ENCODE measurements at places on chromosomes 3 and 15. TPM values are rescaled to one million over a fixed set of nuclear protein-coding genes. Genes with fewer than 3 reads are reported as not detected.

The RIOX2 gene
- total RNA-seq, result 17.6 TPM

The CHCHD6 gene
- 9.3 TPM for total RNA-seq

The HYAL1 gene
- total RNA-seq, result 9.0 TPM

The GLDN gene
- 8.6 TPM for total RNA-seq

The COPG1 gene
- 285 TPM for total RNA-seq

The CPNE9 gene
- not detected for total RNA-seq

The CELSR3 gene
- total RNA-seq, result 2.0 TPM

DNA sequence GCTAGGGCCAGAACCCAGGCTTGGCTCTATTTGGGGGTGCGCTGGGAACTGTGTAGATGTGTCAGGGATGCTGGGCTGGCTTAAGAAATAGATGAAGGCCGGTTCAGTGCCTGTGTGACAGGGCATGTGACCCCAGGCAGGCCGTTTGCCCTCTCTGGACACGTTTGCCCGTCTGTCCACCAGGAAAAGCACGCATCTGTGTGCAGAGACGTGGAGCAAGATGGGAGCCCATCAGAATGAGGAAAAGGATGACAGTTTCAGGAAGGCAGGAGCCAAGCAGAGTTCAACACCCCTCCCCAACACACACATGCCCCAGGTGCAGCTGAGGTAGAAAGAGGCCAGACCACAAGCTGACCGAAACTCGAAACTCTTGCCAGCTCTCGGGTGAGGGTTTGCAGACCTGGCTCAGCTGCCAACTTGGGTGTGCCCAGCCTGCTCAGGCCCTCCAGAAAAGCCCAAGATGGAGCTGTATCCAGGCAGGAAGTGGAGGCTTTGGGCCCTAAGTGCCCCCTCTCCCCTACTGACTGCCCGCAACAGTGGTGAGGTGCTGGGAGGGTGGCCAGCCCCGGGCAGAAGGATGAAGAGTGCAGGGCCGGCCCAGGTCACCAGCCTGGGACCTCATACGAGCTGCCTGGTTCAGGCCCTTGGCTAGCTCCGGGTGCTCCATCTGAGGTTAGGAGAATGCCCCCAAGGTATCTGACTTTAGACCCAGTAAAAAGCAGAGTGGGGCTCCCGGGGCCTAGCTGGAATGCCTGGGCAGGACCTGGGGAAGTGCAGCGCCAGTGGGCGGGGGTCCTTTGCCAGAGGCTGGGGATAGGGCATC is 10.2 kb upstream of the MESP1 start:
- no peak for DNase-seq

GRCh38 chr3:187327845-187328244 is 36.3 kb upstream of the MASP1 start:
- DNase-seq, result no peak

DNA sequence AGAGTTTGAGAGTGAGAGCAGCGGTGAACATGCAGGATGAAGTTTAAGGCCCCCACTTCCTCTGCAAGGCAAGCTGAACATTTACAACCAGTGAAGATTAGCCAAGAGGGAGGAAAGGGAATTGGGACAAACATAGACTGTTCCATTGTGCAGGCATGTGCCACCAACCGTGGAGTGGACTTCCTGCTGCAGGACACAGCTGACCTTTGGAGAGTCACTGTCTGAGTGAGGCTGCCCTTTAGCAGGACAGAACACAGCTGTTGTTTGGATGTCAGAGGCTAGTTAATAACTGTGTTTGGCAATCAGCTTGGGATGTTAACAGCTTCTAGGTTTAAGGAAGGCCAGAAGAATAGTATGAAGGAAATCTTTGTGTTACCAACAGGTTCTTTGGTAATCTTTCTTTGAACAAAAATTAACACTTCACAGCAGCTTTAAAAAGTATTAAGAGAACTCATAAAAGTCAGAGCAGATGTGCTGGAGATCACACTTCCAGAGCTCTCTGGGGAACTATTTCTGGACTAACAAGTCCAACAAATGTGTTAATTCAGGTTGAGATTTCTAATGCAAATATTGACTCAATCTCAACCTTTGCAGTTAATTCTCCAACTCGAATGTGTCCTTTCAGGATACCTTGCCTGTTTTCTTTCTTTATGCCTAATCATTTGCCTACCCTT is 31.4 kb downstream of the CTDSPL start:
- DNase-seq, result no peak

GRCh38 chr3:104805508-104805907 is 561.2 kb upstream of the ALCAM start:
- DNase-seq, result no peak

GRCh38 chr3:73389117-73389813 is 235.5 kb downstream of the PDZRN3 start:
- DNase-seq, result no peak

- no peak for DNase-seq
These were observed 415.5 kb upstream of the TPRG1 start for GRCh38 chr3:188756241-188756640.

- DNase-seq, result no peak
These were observed 154.4 kb downstream of the EBLN2 start for GRCh38 chr3:73215901-73216300.

- DNase-seq, result no peak
These were observed 563.5 kb downstream of the PDCD6IP start for GRCh38 chr3:34361921-34362320.

GRCh38 chr15:80849308-80849707 is 70.1 kb downstream of the CEMIP start:
- no peak for DNase-seq

- DNase-seq, result peak; percentile 20
These were observed 43.3 kb downstream of the RBMS3 start for GRCh38 chr3:29324180-29324651.

- DNase-seq, result no peak
These were observed 53.4 kb downstream of the NUDT16 start for GRCh38 chr3:131435000-131435399.

GRCh38 chr3:159451067-159451466 is 537.6 kb upstream of the IL12A start:
- no peak for DNase-seq

DNA sequence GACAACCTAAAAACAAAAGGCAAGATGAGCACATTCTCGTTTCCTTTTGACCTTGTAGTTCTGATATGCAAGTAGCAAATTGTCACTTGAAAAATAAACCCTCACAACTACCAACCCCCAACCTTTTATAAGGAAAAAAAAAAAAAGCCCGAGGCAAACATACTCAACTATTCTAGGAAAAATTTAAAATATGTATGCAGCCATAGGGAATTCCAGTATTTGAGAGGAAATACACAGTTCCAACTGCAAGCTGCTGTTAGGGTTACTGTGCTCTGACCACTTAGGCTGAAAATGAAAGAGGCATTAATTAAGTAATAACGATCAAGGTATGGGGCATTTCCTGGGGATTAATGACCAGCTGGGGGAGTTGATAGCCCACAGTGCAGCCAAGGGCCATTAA is 281.9 kb upstream of the DPH6 start:
- no peak for DNase-seq

- DNase-seq, result no peak
These were observed 180.5 kb downstream of the THSD4 start for GRCh38 chr15:71295603-71296314.

DNA sequence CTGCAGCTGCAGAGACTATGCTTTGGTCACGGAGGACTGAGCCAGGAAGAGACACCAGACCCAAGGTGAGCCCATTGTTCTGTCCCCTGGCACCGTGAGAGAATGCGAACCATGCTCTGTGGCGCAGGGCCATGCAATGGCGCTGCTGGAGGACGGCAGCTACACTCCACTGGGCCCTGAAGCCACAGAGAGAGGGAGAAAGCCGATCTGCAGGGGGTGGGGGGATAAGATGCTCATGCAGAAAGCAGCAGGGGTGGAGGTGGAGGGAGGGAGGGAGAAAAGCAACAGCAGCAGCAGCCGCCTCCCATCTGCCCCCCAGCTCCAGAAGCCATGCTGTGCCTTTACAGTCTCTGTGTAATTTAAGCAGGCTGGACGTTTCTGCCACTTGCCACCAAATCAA is 5.3 kb downstream of the BDH1 start:
- DNase-seq, result no peak

DNA sequence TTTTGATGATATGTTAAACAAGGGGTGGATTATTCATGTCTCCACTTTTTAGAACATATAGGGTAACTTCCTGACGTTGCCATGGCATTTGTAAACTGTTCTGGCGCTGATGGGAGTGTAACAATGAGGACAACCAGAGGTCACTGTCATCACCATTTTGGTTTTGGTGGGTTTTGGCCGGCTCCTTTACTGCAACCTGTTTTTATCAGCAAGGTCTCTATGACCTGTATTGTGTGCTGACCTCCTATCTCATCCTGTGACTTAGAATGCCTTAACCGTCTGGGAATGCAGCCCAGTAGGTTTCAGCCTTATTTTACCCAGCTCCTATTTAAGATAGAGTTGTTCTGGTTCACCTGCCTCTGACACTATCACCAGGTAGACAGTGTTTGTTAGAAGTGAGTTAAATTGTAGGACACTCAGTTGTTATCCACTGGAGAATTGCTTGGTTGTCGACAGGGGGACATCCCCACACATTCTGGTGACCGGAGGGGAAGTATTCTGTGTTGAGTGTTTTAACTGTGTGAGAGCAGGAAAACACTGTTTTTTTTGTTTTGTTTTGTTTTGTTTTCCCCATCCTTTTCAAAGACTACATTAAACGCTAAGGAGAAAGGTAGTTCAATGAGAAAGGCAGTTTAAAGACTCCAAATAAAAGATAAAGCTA is 36.9 kb upstream of the SKIL start:
- DNase-seq, result no peak

GRCh38 chr3:141320399-141321108 is 47.8 kb upstream of the ZBTB38 start:
- DNase-seq, result no peak

- DNase-seq, result no peak
These were observed 641 bp downstream of the OPA1 start for GRCh38 chr3:193593668-193594030.

- DNase-seq, result no peak
These were observed 27.8 kb upstream of the IGF2BP2 start for GRCh38 chr3:185852635-185853034.

GRCh38 chr3:32596909-32597369 is 26.3 kb upstream of the DYNC1LI1 start:
- no peak for DNase-seq

- no peak for DNase-seq
These were observed 136.6 kb upstream of the FHIT start for GRCh38 chr3:61387817-61388216.

DNA sequence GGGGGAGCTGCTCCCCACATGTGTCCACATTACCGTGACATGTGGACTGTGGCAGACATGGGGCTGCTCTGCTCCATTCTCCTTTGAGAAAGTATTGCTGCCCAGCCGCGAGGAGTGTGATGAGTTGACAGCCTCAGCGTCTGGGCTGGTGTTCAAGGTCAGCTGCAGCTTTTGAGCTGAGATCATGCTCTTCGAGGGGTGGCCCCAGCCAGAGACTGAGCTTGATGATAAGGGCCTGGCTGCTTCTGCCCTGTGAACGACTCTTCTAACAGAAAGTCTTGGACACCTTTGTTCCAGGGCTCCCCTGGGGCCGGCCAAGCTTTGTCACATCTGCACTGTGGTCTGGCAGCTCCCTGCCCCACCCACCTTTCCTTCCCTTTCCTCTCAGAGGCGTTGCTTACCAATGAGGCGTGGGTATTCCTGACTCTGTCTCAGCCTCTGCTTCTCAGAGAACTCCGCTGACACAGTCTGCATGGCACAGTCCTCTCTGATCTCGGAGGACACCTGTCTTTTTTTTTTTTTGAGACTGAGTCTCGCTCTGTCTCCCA is 86.6 kb downstream of the CHRD start:
- DNase-seq, result peak; percentile 45

DNA sequence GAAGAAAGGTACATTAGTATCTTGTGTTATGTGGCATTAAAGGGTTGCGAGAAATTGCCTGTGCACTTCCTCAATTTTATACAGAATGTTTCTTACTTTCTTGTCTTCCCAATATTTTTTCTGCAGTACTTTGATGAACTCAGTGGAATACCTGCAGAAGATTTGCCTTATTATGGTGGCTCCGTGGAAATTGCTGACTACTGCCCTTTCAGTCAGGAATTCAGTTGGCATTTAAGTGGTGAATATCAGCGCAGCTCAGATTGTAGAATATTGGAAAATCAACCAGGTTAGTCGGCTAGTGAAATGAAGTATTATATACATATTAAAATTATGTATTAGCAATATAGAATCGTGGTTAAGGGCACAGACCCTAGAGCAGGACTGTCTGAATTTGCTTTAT is 61.3 kb downstream of the LMLN start:
- no peak for DNase-seq

DNA sequence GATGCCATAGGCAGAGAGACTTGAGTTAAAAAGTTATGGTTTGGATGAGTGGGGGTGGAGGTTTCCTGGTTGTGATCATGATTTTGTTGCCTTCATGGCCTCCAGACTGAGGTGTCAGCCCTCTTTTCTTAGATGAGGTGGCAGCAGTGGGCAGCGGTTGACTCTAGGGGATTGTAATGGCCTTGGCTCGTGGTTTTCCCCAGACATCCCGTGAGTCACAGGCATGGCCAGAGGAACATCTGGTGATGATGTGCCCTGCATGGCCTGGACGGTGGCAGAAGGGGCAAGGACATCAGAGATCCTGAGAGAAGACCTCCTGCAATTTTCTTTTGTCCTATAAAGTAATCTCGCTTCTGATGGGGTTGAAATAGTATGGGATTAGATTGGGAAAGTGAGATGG is 12.4 kb downstream of the RETNLB start:
- no peak for DNase-seq

GRCh38 chr3:4987538-4988296 is 8.5 kb downstream of the BHLHE40 start:
- no peak for DNase-seq

All from colonic mucosa (tissue), 4 donors.